Diencephalon (tissue), 1 donor: ENCODE measurements at places on chromosomes 3 and 15. TPM values are rescaled to one million over a fixed set of nuclear protein-coding genes. Genes with fewer than 3 reads are reported as not detected.

GOLGA8M gene
- total RNA-seq, result not detected

OR4F15 gene
- not detected for total RNA-seq

ZNF662 gene
- 16.6 TPM for total RNA-seq

PPARG gene
- 3.0 TPM for total RNA-seq

NANOGP8 gene
- 0.69 TPM for total RNA-seq

PLA2G4F gene
- not detected for total RNA-seq

AP3B2 gene
- 65.0 TPM for total RNA-seq
